ENCODE measurements at places on chromosomes 5 and 9.

GRCh38 chr5:16234598-16234997 lies 55.0 kb upstream of the MARCHF11 start:
- DNase-seq, result no peak

- no peak for DNase-seq
Observed at GRCh38 chr9:78676623-78677022, 379.7 kb downstream of the PSAT1 start.

DNA sequence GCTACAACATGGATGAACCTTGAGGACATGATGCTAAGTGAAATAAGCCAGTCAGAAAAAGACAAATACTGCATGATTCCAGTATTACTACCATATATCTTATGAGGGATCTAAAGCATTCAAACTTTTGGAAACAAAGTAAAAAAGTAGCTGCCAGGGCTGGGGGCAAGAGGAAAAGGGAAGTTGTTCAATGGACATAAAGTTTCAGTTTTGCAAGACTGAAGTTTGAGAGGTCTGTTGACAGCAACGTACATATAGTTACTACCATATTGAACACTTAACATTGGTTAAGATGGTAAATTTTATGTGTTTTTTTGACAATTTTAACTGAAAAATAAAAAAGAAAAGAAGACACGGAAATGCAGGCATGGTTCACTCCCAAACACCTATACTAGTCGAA lies 77.6 kb downstream of the MAPKAP1 start:
- no peak for DNase-seq

DNA sequence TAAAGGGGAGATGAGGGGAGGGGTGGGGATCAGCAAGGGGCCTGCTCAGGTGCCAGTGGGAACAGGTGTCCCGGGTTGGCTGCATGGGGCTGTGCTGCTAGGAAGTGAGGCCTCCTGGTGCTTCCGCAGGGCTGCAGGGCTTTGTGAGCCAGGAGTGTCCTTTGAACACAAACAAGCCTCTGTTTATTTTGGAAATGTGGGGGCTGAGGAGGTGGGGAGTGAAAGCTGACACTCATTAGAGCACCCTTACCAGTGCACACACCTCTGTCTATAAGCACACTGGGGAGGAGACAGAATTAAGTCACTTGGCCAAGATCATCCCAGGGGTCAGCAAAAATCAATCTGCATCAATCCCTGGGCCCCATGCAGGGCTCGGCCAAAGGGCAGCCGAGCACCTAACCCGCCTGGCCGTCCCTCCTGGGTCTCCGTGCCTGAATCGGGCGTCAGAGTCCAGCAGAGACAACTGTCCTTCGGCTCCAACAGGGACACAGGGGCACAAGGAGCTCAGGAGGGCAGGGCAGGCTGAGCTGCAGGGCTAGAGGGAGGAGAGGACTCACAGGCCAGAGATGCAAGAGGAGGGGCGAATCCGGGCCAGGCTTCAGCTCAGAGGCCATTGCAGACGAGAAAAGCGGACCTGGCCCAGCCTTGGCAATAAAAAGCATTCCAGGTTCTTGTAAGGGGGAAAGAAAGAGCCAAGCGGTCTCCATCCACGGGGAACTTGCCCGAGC lies 99.8 kb downstream of the VAV2 start:
- DNase-seq, result no peak

DNA sequence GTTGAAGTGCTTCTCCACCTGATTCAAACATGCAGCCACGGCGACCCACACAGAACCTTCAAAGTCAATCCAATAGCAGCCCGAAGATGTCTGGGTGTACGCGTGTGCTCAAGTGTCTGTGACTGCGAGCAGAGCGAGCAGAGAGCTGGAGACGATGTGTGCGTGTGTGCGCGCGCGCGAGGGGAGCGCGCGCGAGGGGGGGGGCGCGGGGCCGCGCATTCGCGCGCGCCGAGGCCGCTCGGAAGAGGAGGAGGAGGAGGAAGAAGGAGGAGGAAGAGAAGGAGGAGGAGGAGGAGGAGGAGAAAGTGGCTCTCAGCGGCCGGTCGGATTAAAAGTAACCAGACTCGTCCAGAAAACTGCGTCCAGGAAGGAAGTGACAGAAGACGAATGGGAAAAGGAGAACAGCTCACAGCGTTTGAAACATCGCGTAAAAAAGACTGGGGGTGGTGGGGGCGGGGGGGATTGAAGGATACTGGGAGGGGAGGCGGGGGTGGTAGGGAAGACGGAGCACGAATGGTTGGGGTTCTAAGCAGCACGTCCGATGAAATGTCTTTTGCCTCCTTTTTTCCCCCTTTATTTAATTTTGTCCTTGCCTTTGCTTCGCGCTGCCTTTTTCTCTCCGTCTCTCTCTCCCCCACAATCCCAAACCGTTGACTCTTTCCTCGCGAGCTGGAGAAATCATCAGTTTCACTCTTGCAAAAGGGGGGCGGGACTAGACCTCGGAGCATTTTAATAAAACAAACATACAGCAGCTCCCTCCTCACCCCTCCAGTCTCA lies at the start of gene MEF2C:
Gene MEF2C (minus strand): TSS at position 126 of the 777 bp plus-strand sequence. CDS start 59,396 bp downstream, outside the sequence.
- DNase-seq, result peak; percentile 76

- no peak for DNase-seq
Observed at GRCh38 chr5:123080215-123080614, 8.8 kb upstream of the PRDM6 start.

DNA sequence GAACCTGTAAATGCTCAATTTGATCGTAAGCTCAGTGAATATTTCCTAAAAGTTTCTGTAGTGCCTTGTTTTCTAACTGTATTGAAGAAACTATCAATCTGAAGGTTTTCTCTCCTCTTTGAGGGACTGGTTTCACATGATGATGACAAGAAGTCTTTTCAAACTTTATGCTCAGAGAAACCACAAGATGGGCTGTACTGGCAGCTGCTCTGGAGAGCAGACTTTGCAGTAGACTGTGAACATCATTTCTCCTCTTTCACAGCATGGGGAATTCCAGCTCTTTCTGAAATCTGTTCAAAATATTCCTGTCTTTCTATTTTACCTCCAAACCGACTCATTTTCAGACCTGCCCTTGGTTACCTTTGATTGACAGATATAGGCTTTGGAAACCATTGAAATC lies 194.4 kb downstream of the IZUMO3 start:
- no peak for DNase-seq

- no peak for DNase-seq
Observed at GRCh38 chr5:40652441-40653220, 27.1 kb upstream of the PTGER4 start.

GRCh38 chr9:5510360-5510931 lies at the start of gene PDCD1LG2:
PDCD1LG2 (plus strand) TSS chr9:5510531; CDS start chr9:5522547, 12,016 bp downstream.
- no peak for DNase-seq

DNA sequence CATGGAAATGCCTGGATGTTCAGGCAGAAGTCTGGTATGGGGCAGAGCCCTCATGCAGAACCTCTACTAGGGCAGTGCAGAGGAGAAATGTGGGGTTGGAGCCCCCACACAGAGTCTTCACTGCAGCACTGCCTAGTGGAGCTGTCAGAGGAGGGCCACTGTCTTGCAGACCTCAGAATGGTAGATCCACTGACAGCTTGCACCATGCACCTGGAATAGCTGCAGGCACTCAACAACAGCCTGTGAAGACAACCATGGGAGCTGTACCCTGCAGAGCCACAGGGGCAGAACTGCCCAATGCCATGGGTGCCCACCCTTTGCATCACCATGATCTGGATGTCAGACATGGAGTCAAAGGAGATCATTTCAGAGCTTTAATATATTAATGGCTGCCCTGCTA lies 36.9 kb downstream of the TRIP13 start:
- DNase-seq, result no peak

GRCh38 chr9:79883073-79883645 lies 311.4 kb downstream of the TLE4 start:
- peak; percentile 54 for DNase-seq

DNA sequence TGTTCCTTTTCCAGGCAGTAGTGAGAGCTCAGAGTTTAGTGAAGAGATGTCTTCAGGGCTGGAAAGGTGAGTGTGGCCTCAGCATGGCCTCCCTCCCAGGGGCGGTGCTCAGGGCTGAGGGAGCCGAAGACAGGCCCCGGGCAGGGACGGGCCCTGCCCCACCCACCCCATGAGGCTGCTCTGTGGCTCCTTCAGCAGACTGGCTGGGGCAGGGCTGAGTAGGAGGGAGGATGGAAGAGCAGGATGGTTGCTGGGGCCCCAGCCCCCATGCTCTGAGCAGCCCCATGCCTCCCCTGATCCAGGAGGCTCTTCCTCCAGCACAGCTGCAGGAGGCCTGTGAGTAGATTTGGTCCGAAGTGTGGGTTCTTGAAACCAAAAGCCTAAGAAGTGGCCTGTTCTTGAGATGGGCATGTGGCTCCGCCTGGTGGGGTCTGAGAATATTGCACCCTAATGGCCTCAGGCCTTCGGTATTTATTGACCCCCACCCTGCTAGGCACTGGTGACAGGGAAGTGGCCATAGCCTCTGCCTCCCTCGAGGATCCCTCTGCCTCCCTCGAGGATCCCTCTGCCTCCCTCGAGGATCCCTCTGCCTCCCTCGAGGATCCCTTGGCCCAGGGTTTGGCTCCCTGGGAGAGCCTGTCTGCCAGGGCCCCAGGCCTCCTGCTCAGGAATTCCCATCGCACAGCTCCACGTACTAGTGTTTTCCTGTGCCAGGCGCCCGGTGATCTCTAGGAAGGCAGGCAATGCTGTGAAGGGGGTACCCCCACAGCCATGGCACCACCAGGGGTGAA lies 65.4 kb upstream of the GARNL3 start:
- DNase-seq, result peak; percentile 71

- DNase-seq, result no peak
Observed at GRCh38 chr5:109003928-109004327, 256.2 kb downstream of the FER start.

DNA sequence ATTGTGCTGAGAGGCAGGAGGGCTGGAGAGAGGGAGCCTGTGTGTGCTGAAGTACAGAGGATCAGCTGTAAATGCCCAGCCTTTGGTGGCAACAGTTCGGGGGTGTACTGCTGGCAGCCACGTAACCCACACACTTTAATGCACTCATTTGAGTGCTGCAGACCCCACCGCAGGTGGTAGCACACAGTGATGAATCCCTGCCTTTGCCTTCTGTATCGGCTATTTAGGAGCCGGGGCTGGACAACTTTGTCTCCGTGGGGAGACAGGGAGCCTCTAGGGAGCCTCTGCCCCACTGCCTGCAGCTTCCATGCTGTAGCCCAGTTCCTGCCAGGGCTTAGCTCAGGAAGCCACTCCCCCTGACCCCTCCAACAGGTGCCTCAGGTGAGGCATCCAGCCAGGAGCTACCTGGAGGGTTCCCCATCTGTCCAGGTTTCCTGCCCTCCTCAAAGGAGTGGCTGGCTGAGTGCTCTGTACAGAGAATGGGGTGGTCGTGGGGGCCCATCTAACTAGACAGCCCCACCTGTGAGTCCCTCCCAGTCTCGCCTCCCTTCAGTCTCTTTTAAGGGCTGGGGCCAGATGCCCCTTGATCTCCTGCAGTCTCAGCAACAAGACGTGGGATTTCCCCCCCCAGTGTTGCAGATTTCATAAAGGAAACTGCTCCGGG lies 44.5 kb downstream of the SECISBP2 start:
- DNase-seq, result peak; percentile 7

DNA sequence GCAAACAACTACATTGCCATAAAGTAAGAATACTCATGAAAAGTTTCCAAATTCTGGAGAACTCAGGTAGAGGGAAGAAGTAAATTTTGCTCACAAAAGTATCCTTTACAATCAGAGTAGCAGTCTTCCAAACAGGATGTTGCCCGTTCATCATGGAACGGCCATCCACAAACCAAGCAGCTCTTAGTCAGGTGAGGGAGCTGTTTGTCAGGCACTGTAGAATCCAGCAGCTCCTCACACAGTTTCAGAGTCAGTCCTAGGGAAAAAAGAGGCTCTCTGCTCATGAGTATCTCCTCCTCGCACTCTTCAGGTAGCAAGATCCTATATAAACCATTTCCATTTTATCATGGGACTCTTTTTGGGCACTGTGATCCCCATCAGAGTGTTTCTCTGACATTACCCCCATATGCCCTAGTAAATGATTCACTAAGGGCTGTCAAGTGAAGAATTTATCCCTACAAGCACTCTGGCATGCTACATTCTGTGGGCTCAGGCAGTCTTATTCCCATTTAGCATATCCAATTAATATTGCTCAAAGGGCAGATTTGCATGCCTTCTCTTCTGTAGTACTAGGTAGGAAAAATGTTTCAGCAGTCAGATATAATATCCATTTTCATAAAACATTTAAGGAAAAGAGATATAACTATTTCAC lies 97.9 kb downstream of the WDR41 start:
- DNase-seq, result no peak

- no peak for DNase-seq
Observed at GRCh38 chr5:167652690-167653089, 638.8 kb upstream of the WWC1 start.

GRCh38 chr5:143427122-143427735 lies 23.7 kb upstream of the NR3C1 start:
- DNase-seq, result no peak

DNA sequence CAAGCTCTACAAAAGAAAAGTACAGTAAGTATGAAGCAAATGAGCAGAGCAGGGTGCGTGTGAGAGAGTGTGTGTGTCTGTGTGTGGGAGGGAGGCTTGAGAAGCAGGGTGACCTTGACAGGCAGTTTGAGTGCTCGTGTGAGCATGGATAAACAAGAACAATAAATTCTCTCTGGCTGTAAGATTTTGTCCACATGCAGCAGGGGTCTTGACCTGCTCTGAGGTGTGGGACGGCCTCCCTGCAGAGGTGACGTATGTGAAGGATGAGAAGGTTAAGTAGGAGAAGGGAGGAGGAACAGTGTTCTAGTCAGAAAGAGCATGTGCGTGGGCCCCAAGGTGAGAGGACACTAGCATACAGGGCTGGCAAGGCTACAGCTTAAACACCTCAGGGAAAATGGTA lies 49.0 kb downstream of the SPTLC1 start:
- no peak for DNase-seq

DNA sequence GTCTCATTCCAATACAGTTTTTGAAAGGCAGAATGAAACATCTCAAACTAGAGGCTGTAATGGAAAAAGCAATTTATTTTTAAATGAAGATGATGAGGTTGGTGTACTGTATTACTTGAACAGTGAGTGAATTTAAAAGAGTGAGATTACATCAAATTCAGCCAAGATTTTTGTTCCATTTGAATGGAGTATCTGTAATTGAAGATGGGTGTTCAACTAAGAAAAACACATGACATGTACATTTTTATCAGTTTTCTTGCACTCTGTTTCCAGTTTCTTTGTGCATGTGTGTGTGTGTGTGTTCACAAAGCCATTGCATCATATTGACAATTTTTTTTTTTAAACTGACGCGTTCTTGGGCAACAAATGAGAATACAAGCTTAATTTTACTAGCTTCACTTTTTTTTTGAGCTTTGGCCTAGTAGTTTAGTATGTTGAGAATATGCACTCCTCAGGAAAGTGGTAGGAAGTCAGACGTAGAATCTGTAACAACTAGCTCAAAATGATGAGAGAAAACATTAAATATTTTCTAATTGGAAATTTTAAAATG lies 243.5 kb downstream of the MAST4 start:
- DNase-seq, result no peak

GRCh38 chr5:120405286-120405864 lies 58.7 kb upstream of the PRR16 start:
- DNase-seq, result no peak

All from CD4-positive, alpha-beta T cell treated with Interleukin-15 for 1 hour (primary cell).